ENCODE measurements at places on chromosomes 13 and 19. TPM values are rescaled to one million over a fixed set of nuclear protein-coding genes. Genes with fewer than 3 reads are reported as not detected.

Gene RASGRP4
- polyA plus RNA-seq: not detected

Gene ZNF77
- polyA plus RNA-seq: 1.1 TPM

Gene GNG7
- polyA plus RNA-seq: 54.4 TPM

Gene QPCTL
- polyA plus RNA-seq: 1.4 TPM

Gene GIPR
- not detected for polyA plus RNA-seq
